T1000 (cell line): ENCODE measurements at places on chromosomes 3 and 15.

GRCh38 chr15:52528564-52529340 is at the start of gene MYO5A:
MYO5A (minus strand) TSS chr15:52528880; CDS start chr15:52528806, 74 bp downstream.
- peak; percentile 76 for DNase-seq

DNA sequence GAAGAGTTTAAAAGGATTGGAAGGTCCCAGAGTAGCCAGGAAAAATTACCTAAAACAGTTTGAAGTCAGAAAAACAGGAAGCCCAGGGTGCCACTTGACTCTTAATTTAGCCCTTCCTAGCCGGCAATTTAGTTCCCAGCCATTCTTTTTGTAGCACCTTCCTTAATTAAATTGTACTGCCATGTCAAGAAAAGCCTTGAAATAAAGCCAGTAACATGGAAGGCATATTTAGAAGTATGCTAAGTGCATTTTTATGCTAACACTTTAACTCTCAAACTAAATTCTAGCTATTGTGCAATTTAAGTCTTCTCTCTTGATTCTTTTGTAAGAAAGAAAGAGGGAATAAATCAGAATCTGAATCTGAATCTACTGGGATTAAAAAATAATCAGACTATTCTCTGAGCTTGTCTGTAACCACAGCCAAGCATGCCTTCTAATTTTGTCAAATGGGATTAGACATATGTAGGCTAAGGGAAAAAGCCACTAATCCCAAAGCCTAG is 43.2 kb downstream of the MAP3K13 start:
- no peak for DNase-seq

DNA sequence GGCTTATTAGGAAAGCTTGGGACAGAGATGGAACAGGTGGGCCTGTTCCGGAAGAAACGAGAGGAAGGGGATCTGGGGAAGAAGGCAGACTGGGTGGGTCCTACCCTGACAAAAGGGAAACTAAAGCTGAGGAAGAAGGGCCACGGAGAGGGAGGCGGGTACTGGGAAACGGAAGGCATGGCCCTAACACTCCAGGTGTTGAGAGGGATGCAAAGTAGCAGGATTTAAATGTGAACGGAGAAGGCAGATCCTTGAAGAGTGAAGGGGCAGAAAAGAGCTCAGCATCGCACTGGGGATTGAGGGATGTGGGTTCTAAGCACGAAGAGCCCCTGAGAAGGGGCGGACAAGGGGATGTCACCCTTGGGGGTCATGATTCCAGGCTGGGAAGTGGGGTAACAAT is 735 bp downstream of the STIMATE start:
- DNase-seq: no peak

DNA sequence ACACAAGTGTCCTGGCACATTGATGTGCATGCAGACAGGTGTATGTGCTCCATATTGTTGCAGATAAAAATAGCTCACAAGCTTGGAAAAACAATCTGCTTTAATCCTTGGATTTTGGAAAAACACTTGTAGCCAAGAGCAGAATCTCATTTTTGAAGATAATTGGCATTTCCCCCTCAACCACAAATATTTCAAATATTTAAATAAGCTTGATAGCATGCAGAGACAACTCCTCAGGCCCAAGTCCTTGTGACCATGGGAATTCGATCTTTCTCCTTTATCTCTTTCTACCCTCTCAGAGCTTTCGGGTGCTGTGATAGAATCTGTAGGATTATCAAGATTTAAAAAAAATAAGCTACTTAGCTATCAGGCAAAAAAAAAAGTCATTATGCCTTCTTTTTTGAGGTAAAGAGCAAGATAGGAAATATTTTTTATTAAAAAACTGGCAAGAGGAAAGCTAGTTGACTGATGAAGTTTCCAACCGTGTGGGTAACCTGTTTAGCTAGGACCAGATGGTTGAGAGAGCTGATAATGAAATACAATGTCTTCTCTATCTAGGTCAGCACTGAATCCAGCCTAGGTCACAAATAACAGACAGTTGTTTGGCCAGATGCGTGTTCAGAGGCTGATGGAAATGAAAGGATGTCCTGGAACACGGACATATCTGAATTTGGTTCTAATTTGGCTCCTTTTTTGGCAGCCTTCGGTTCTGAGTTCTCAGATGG is 54.9 kb upstream of the SNRK start:
- no peak for DNase-seq

GRCh38 chr3:64645243-64645642 is 42.6 kb downstream of the ADAMTS9 start:
- DNase-seq: no peak

GRCh38 chr15:101480613-101481380 is 8.7 kb downstream of the PCSK6 start:
- no peak for DNase-seq

DNA sequence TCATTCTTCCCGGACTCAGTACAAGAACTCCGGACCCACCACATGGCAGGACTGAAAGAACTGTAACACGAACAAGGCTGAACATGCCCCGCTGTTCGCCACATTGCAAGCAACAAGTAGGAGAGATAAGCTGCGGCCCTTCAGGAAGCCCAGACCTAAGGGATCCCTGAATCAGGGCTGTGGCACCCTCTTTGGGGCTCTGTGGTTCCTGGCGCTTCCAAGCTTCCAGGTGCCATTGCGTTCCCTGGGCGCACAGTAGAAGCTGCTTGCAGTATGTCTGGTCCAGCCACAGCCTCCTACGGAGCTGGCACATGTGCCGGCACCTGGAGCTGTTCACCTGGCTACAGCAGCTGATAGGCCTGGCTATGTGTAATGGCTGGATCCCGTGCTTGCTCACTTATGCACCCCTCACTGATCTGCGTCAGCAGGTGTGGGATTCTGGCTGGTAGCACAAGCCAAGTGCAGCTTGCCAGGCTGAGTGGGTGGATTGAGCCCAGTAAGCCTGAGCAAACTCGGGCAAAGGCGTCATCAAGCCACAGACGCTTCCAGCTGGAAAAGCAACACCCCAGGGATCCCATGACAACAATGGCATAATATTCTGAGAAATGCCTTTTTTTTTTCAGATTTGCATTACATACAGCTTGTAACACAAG is 748.6 kb upstream of the GBE1 start:
- DNase-seq: no peak

GRCh38 chr3:98977520-98977919 is 76.0 kb upstream of the DCBLD2 start:
- no peak for DNase-seq

GRCh38 chr3:188529228-188529627 is 375.3 kb downstream of the LPP start:
- no peak for DNase-seq

DNA sequence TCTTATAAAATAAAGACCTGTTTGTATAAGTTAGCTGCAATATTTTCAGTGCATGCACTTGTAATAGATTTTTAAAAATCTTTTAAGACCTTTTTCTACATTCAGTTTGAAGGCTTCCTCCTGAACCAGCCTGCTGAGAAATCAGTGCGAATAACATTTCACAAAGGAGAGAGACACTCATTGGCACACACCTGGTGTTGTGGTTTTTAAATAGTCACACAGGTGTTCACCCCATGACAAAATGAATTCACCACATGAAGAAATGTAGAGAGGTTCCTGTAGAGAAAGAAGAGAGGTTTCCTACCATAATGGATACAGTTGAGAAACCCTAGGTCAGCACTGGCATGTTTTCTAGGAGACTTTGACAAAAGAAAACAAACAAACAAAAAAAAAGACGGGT is 237.3 kb downstream of the CNTN6 start:
- DNase-seq: no peak

GRCh38 chr15:31341496-31342195 is 15.0 kb downstream of the KLF13 start:
- DNase-seq: no peak

DNA sequence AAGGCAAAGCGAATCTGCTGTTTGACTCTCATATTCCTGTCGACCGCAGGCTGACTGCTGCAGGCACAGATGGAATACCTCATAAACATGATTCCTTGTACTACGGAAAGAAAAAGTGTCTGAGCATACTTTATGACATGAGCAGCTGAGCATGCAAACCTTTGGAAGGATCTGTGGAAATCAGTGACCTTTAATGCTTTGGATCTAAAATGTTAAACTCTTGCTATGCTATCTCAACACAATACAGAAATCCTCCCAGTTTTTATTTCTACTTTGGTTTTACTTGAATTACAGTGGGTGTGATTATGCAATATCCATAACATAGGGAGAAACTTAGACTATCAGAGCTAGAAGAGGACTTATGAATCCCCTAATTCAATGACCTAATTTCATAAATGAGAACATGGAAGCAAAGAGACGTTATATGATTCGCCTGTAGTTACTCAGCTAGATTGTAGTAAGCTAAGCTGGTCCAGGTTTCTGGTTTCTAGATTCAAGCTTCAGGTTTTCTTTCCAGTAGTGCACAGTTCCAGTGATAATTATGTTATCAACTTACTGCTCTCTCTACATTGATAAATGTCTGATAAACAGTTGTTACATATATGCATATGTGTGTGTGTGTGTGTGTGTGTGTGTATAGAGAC is 127.6 kb upstream of the GBE1 start:
- DNase-seq: no peak

- no peak for DNase-seq
Measured at GRCh38 chr3:72944696-72945095, 51.9 kb upstream of the PPP4R2 start.

- DNase-seq: no peak
Measured at GRCh38 chr3:142705198-142705597, 18.6 kb upstream of the TRPC1 start.

DNA sequence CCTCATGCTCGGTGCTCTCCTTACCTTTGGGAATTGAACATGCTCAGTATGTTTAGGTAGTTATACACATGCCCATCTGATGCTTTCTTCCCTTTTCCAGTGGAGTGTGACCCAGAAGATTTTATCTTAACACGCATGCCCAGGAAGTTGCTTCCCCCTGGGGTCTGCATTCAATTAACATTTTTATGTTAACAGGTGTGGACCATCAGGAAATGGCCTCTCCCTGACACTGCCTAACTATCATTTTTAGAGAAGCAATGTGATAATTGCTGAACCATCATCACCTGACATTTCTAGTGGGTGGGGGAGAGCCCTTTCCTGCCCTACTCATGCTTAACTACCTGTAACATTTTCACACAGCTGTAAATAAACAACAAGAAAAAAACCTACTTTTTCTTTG is 55.1 kb upstream of the TGFBR2 start:
- DNase-seq: no peak

DNA sequence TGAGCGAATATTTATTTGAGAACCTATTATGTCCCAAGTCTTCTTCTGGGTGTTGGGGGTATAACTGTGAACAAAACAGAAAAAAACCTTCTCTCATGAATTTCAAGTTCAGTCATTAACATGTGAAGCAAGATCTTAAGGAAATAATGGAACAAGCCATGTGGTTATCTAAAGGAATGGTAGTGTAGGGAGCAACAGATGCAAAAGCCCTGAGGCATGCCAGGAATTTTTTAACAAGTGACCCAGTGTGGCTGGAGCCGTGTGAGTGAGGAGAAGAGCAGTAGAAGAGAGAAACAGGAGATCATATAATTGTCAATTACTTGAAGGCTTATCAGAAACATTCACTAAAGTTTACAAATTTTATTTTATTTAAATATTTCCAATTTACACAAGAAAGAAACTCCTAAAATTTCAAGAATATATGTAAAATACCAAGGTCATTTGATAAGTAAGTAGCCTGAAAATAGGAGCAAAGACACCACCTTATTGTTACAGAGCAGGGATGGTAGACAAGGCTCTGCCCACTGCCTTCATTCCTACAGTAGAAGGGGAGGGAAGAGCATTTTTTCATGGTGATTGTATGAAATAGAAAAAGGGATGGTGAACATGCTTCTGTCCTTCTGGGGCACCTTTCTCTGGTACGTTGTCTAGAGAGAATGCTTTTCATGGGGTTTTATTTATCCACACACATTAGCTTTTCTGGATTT is 345.1 kb downstream of the PLOD2 start:
- no peak for DNase-seq

GRCh38 chr15:25946241-25946805 is 83.2 kb upstream of the ATP10A start:
- DNase-seq: no peak

DNA sequence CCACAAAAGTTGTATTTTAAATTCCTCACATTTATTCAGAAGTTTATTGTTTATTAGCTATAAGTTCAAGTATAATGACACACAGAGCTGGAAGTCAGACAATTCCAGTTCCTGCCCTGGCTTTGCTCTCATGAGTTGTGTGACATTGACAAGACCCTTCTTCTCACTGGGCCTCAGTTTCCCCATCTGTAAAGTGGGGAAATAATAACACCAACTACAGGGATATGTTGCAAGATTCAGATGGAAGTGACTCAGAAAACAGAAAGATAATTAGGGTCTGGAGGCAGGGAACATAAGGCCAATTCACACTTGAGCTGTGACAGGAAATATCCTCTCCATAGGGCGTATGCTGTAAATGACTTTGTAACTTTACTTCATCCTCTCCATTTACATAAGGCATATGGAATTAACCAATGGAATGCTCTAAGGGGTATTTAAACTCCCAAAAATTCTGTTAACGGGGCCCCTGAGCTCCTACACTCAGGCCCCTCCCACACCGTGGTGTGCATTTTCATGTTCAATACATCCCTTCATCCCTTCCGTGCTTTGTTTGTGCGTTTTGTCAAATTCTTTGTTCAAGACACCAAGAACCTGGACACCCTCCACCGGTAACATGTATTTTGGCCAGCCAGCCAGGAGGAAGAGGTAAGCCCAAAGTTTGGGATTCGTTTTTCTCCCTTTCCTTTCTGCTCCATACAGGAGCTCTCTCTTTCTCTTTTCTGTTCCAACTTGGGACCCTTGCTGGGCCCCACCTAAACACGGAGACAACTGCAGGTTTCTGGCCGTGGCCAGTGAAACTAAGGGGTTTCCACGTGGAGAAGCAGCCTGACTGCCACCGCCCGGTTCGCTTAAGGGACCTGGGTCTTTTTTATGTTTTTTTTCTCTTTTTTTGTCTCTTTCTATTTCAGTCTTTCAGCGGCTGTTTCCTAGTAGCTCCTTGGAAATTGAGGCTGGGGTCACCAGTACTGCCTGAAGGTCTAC is 16.9 kb downstream of the CYP11A1 start:
- DNase-seq: no peak

DNA sequence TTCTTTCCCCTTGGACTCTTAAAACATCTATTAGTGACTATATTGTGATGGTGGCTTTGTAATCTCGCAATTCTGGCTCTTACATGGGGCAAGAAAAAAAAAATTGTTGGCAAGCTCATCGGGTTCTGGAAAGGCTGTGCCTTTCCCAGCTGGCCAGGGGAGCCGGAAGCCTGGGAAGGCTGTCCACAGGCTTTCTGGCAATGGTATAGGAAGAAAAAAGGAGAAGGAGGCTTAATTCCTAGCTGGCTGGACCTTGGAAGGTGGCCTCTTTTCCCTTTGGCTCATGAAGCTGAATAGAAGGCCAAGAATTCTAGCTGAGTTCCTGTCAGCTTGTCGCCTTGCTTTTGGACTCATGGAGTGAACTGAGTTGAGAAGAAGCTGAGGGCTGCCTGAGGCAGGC is 243.5 kb upstream of the SEMA6D start:
- DNase-seq: no peak

GRCh38 chr3:15977598-15978232 is 179.9 kb upstream of the ANKRD28 start:
- DNase-seq: no peak

GRCh38 chr3:155391104-155391503 is 97.6 kb upstream of the STRIT1 start:
- DNase-seq: no peak

- no peak for DNase-seq
Measured at GRCh38 chr3:12953201-12953995, 112.0 kb upstream of the RPL32 start.

- no peak for DNase-seq
Measured at GRCh38 chr3:42562047-42562907, 19.5 kb downstream of the SEC22C start.

- no peak for DNase-seq
Measured at GRCh38 chr3:34837848-34838741, 801.2 kb upstream of the ARPP21 start.

GRCh38 chr3:47475570-47476329 is at the start of gene SCAP:
SCAP (minus strand) TSS chr3:47475941; CDS start chr3:47442993, 32,948 bp downstream.
- DNase-seq: peak; percentile 91
